ENCODE measurements at places on chromosomes 1 and 21.

DNA sequence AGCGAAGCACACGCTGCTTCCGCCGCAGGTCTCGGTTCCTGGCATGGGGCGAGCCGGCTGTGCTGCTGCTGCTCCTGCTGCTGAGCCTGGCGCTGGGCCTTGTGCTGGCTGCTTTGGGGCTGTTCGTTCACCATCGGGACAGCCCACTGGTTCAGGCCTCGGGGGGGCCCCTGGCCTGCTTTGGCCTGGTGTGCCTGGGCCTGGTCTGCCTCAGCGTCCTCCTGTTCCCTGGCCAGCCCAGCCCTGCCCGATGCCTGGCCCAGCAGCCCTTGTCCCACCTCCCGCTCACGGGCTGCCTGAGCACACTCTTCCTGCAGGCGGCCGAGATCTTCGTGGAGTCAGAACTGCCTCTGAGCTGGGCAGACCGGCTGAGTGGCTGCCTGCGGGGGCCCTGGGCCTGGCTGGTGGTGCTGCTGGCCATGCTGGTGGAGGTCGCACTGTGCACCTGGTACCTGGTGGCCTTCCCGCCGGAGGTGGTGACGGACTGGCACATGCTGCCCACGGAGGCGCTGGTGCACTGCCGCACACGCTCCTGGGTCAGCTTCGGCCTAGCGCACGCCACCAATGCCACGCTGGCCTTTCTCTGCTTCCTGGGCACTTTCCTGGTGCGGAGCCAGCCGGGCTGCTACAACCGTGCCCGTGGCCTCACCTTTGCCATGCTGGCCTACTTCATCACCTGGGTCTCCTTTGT lies 2.6 kb downstream of the TAS1R3 start:
- DNase-seq = no peak

GRCh38 chr1:23772049-23772853 lies 6.0 kb upstream of the PITHD1 start:
- DNase-seq = peak; percentile 68

DNA sequence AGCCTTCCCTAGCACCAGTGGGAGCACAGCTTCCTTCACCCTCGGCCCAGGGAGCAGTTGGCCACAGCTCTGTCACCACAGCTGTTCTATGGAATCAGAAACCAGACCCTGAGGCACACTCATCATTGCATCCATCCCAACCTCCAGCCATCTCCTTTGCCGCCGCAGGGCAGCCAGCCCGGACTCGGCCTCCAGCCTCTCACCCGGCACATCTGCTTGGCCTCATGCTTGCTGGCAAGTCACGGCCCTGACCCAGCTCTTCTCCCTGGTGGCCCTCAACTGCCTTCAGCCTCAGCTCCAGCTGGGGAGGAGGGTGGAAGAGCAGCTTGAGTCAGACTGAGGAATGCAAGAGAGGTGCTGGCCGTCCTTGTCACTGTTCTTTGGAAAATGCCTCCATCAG lies 59.8 kb downstream of the TOR1AIP2 start:
- DNase-seq = no peak

GRCh38 chr1:24416666-24417391 lies 1.2 kb downstream of the NIPAL3 start:
- DNase-seq = no peak
